ENCODE measurements at places on chromosomes 7 and 10.
A peak's percentile ranks its signal among the peaks of the same experiment; 100 is the strongest.

DNA sequence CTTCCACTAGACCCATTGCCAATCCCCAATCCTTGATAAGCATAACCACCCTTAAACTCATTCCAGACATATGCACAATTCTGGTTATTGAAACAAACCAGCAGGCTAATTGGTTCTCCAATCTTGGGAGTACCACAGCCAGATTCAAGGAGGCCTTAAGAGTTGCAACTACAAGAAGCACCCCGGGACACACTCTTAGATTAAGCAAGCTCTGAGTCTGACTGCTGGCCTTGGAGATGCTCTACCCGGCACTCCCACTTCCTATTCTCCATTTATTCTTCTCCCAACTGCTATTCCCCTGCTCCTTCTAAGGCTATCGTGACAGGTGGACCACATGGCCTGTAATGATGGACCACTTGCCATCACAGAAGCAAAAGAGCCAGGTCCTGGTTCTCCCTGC, 40.3 kb downstream of the CYTH3 start:
- no peak for DNase-seq

- no peak for DNase-seq
These were observed 72.0 kb downstream of the KAT6B start for GRCh38 chr10:74898201-74898976.

DNA sequence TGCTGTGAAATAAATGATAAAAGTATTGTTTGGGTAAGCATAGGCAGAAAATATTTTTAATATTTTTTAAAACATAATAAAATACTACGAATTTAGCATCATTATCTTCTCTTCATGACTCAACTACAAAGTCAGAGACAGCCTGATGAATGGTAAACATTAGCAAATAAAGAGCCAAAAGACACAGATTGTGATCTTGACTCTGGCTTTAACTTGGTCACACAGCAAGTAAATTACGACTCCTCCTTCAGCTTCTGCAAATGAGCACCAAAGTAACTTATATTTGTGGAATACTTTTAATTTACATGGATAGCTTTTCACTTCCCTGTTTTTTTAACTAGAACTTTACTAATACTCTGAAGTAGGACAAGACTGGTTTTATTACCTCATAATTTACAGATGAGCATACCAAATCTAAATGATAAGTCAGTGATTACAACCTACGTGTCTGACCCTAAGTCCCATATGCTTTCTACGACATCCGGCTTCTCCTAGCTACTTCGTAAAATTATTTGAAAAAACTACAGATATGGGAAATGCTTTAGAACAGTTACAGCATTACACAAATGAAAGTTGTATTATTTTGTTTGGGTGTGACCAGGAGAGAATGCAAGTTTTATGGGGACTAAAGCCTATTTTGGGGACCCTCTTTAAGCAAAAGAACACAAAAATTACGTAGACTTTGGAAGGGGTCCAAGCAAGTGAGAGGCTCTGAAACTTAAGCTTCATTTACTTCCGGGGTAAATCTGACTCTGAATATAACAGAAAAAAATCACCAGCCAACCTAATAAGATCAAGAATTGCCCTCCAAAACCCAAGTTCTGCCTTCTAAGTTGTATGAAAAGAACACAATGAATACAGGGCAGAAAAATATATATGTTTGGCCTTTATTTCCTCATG, 133.8 kb downstream of the CPEB3 start:
- DNase-seq: no peak

- no peak for DNase-seq
These were observed 15.7 kb downstream of the SH2D4B start for GRCh38 chr10:80553436-80553835.

DNA sequence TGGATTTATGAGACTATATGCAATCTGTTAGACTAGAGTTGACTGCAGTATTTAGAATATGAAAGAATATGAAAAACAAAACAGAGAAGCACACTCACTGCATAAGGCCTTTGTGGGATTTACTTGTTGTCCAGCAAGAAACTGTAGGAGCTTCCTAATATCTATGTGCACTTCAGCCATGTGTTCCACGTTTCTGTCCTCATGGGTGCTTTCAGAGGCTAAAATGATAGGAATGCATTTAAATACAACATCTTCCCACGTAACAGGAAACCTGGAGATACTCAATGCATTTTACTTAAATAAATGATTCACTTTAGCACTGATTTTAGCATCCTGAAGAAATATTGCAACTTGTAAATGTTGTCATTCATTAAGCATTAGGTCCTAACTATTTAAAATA, 11.7 kb downstream of the HUS1 start:
- no peak for DNase-seq

DNA sequence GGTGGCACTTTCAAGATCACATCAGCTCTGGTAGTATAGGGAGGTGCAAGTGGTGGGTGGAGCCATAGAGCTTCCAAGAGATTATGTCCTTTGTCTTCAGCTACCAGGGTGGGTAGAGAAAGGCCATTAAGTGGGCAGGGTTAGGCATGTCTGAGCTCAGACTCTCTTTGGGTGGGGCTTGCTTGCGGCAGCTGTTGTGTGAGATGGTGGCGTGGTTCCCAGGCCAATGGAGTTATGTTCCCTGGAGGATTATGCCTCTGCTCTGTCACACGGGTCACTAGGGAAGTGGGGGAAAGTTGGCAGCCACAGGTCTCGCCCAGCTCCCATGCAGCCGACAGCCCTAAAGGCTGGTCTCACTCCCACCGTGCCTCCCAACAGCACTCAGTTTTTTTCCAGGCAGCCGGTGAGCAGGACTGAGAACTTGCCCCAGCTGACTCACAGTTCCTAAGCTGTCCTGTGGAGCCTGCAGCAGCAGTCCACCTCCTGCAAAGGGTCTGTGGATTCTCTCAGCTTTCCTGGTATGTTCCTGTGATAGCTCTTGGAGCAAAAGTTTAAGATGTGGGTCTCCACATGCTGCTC, 459.0 kb downstream of the SH2D4B start:
- no peak for DNase-seq

- no peak for DNase-seq
These were observed 109.0 kb upstream of the VIPR2 start for GRCh38 chr7:159253657-159254056.

- no peak for DNase-seq
These were observed 240.6 kb upstream of the GNAI1 start for GRCh38 chr7:79893991-79894390.

- no peak for DNase-seq
These were observed 189.6 kb downstream of the GRID1 start for GRCh38 chr10:86176850-86177536.

- no peak for DNase-seq
These were observed 172.8 kb upstream of the CDK1 start for GRCh38 chr10:60605476-60605875.

DNA sequence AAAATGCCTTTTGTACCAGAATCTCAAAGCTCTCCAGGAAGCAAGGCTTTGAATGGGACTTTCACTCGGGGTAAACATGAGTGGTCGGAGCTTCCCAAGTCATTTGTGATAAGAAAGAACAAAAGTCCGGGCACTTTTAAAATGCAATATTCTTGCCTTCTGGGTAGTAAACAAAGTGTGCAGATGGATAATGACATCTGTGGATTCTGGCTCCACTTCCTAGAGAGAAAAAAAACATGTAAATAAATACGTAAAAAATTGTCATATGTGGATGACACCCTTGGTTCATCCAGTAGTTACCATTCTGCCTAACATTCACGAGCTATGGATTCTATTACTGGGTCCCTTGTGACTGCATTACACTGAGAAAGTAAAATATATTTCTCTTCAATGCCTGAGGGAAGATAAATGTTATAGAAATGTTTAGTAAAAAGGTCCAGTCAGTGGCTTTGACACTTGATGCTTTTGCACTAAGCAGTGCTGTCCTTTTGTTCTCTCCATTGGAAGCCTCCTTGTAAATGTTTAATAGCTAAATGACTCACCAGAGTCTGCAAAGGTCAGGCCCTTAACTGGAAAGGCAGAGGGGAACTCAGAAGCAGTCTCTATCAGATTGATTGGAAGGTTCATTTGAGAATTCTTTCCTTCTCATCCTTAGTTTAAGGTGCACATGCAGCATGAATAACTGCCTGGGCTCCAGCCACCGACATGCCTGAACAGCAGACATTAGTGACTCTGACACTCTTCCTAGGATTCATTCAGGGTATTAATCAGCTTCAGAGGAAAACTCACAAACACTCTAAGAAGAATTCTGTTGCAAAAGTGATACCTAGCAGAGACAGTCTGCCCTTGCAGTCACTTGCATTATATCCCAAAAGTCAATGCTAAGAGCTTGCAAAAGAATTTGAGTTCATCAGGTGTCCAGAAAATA, 11.7 kb upstream of the EDRF1 start:
- DNase-seq: no peak

DNA sequence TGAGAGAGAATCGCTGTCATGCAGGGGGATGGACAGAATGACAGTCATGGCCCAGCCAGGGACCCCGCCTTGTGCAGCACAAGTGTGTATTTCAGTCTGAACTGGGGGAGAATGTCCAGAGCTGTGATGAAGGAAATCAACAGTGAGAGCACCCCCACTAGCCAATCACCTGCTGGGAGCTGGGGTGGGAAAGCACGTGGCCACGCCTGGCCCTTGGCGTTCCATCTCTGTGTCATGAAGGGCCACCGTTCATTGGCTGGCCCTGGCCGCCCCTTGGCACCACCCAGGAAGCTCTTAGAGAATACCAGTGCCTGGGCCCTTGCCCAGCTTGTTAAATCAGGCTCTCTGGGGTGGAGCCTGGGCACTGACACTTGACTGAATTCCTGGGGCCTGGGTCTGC, 22.8 kb downstream of the GRID1 start:
- DNase-seq: no peak

GRCh38 chr7:158265743-158266080, 321.9 kb downstream of the PTPRN2 start:
- DNase-seq: no peak

DNA sequence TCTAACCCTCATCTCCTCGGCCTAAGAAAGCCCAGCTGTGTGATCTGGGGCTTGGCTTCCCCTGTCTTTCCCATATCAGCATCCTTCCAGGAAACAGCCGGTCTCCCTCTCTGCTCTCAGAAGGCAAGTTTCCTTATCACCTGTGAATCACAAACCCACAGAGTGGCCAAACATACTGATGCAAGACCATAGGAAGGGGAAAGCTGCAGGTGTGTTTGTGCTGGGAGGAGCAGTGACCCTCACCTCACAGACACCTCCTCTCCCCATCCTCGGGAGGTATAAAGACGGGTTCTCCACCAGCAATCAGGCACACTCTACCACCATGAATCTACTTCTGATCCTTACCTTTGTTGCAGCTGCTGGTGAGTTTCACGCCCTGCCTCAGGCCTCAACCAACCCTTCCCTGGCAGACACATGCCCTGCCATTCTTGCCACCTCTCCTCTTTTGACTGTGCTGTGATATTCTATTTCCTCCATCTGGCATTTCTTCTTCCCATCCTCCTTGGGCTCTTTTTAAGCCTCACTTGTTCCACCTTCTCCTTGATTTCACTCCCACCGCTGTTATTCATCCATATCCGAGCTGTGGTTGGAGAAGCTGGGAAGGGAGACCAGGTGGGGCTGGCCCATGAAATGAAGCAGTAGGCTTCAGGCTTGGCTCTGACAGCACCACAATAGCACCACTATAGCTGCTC, at the start of gene PRSS2:
PRSS2 (plus strand) TSS at position 310 of the 692 bp plus-strand sequence; CDS start at position 323, 13 bp downstream.
- DNase-seq: no peak

- DNase-seq: peak; percentile 36
These were observed 168.3 kb upstream of the AUTS2 start for GRCh38 chr7:69429911-69430383.

GRCh38 chr10:10613656-10614244, 403.9 kb upstream of the CELF2 start:
- no peak for DNase-seq

DNA sequence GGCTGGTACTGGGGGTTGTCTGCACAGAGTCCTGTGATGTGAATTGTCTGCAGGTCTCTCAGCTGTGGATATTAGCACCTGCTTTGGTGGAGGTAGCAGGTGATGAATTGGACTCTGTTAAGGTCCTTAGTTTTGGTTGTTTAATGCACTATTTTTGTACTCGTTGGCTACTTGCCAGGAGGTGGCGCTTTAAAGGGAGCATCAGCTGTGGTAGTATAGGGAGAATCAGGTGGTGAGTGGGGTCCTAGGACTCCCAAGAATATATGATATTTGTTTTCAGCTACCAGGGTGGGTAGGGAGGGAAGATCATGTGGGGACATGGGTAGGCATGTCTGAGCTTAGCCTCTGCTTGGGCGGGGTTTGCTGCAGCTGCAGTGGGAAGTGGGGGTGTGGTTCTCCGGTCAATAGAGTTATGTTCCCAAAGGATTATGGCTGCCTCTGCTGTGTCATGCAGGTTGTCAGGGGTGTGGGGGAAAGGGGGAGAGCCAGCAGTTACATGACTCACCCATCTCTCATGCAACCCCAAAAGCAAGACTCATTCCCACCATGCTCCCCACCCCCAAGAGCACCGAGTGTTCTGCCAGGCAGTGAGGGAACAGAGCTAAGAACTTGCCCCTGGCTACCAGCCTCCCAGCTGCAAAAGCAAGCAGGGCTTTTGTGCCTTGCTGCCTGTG, 53.7 kb upstream of the ZNF273 start:
- no peak for DNase-seq

GRCh38 chr7:135169141-135169963, 1.2 kb downstream of the CYREN start:
- DNase-seq: no peak

DNA sequence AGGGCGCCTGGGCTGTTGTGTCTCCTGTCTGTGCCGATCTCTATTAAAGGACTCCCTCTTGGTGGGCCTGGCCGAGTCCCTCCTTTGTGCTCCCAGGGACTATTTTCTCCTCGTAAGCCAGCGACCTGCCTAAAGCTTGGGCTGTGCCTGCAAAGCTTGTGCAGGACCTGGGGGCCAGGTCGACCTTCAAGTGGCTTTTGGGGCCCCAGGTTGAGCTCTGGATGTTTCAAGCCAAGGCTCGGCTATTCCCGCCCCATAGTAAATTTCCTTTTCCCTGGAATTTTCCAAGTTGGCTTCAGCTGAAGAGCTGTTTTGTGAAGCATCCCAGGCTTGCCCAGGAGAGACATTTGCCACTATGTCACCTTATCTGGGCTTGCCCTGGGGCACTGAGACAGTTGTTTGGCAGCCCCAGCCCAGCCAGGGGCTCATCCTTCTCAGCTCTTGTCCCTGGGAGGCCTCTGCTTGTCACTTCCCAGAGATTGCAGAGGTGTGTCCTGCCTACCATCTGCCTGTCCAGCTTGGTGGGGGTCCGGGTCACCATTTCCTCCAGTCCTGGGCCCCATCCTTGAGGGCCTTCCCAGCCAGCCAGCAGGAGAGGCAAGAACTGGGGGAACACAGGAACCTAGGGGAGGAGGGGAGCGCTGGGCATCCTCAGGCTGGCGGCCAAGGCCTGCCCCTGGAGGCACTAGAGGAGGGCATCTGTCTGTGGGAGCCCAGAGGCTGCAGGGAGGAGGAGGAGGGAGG, 20.2 kb downstream of the ZMIZ2 start:
- no peak for DNase-seq

DNA sequence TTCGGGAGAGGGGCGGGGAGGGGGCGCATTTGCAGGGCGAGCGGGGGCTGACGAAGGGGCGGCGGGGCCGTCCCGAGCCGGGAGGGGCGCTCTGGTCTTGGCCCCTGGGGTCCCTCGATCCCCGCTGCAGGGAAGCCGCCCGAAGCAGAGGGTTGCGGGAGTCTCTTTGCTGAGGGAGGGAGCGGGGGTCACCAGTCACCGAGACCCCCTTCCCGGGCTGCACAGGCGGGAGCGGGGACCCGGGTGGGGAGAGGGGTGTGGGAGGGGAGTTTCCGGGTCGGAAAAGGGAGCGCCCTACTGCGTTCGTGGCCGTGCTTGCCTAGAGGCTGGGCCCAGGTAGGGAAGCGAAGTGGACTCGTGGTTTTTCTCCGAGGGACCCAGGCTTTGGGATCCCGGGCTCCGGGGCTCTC, 422 bp downstream of the AP1S1 start:
- DNase-seq: no peak

- DNase-seq: no peak
These were observed 730.6 kb upstream of the VSTM2A start for GRCh38 chr7:53811555-53812079.

- no peak for DNase-seq
These were observed 148.0 kb downstream of the SNX13 start for GRCh38 chr7:17792075-17792936.
